CD8-positive, alpha-beta T cell (primary cell): ENCODE measurements at places on chromosomes 16 and 17. TPM values are rescaled to one million over a fixed set of nuclear protein-coding genes. Genes with fewer than 3 reads are reported as not detected.

ZP2 gene
- not detected for total RNA-seq

SNAI3 gene
- 3.4 TPM for total RNA-seq

RNF166 gene
- total RNA-seq: 371 TPM

TBC1D3I gene
- not detected for total RNA-seq

TEX14 gene
- 0.94 TPM for total RNA-seq

KRT36 gene
- not detected for total RNA-seq

ZNF213 gene
- 1.8 TPM for total RNA-seq

IL17C gene
- 0.81 TPM for total RNA-seq

CCDC154 gene
- total RNA-seq: 2.2 TPM

MED13 gene
- 85.9 TPM for total RNA-seq

SLC5A10 gene
- not detected for total RNA-seq

ZSCAN10 gene
- not detected for total RNA-seq

PTX4 gene
- not detected for total RNA-seq

KRT15 gene
- total RNA-seq: not detected

ZFP3 gene
- total RNA-seq: 2.7 TPM

PROCA1 gene
- 2.8 TPM for total RNA-seq

TBC1D3K gene
- not detected for total RNA-seq

PHF12 gene
- 297 TPM for total RNA-seq

WSCD1 gene
- total RNA-seq: not detected

ZNF385C gene
- 0.19 TPM for total RNA-seq

KRTAP9-3 gene
- total RNA-seq: not detected

CMTM2 gene
- not detected for total RNA-seq

ANKS4B gene
- not detected for total RNA-seq

MYH2 gene
- total RNA-seq: not detected

YPEL2 gene
- 48.7 TPM for total RNA-seq

SBK1 gene
- total RNA-seq: 17.1 TPM

SRCAP gene
- 85.6 TPM for total RNA-seq

LLGL1 gene
- total RNA-seq: 12.5 TPM

DNAI2 gene
- 0.22 TPM for total RNA-seq

TNFAIP1 gene
- total RNA-seq: 15.5 TPM

CYTH1 gene
- total RNA-seq: 490 TPM

KCNH4 gene
- 0.42 TPM for total RNA-seq

WNT9B gene
- not detected for total RNA-seq

TMEM88 gene
- 33.7 TPM for total RNA-seq

AANAT gene
- total RNA-seq: not detected

DOC2A gene
- not detected for total RNA-seq

FOXL1 gene
- total RNA-seq: 0.11 TPM

ARHGAP23 gene
- total RNA-seq: 0.30 TPM

STAC2 gene
- 0.11 TPM for total RNA-seq

IGF2BP1 gene
- total RNA-seq: not detected

SLC4A1 gene
- not detected for total RNA-seq

SLFN14 gene
- total RNA-seq: not detected

MFSD11 gene
- 28.6 TPM for total RNA-seq

KRT24 gene
- not detected for total RNA-seq

VPS25 gene
- 45.1 TPM for total RNA-seq

CBFA2T3 gene
- total RNA-seq: 0.31 TPM

HOXB5 gene
- total RNA-seq: not detected

NMT1 gene
- total RNA-seq: 66.6 TPM

DPEP3 gene
- total RNA-seq: 0.30 TPM

DYNLL2 gene
- total RNA-seq: 30.6 TPM

OTOP3 gene
- total RNA-seq: not detected

PRSS33 gene
- not detected for total RNA-seq

FNDC8 gene
- total RNA-seq: not detected
